ENCODE measurements at places on chromosomes 12 and 14.

DNA sequence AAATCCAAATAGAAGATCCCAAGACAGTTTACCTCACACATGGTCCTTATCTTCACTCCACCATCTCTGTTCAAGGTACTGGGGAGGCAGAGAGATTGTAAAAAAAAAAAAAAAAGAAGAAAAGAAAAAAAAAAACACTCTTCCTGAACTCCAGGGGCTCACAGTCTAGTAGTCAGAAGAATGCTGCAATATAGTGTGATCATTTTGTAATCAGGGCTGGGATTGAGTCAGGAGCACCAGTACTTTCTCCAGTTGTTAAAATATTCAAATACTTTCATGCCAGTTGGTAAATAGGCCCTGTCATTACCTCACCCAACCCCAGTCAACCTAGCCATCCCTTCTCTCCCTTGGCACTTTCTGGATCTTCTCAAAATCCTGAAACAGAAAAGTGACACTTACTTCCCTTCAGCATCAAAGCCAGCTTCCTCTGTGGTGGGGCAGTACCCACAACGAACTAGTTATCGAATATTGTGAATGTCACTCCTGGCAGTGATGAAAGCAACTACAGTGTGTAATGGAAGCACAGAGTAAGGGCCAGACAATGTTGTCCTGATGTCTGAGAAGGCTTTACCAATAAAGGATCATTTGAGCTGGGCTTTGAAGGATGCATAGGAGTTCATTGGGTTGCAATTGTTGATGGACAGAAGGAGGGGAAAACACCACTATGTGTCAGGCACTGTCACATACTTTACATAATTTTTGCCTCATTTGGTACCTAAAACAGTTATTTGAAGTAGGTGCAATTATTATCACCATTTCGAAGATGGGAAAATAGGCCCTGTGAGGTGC lies 44.3 kb upstream of the HSPB8 start:
- DNase-seq, result no peak

GRCh38 chr14:90060965-90061684 lies 669 bp upstream of the KCNK13 start:
- DNase-seq, result peak; percentile 38

DNA sequence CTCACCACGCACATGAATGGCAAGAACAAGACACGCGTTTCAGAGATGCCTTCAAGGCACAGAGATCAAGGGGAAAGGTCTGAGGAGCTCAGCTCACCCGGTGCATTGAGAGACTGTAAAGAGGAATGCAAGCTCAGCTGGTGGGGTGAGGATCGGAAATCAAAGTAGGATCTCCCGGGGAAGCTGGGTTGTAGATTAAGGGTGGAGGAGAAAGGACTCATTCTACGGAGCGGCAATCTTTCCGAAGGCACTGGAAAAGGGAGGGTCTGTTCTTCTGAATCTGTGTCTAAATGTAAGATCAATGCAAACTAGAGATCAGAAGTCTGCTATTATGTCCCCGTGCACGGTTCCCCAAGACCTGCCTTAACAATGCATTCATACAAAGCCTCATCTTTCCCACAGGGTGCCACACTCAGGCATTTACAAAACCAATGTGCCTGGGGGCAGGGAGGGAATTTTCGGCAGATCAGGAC lies 41.6 kb upstream of the PYGL start:
- DNase-seq, result no peak

- DNase-seq, result no peak
Observed at GRCh38 chr12:3553221-3553620, 62.2 kb downstream of the PRMT8 start.

DNA sequence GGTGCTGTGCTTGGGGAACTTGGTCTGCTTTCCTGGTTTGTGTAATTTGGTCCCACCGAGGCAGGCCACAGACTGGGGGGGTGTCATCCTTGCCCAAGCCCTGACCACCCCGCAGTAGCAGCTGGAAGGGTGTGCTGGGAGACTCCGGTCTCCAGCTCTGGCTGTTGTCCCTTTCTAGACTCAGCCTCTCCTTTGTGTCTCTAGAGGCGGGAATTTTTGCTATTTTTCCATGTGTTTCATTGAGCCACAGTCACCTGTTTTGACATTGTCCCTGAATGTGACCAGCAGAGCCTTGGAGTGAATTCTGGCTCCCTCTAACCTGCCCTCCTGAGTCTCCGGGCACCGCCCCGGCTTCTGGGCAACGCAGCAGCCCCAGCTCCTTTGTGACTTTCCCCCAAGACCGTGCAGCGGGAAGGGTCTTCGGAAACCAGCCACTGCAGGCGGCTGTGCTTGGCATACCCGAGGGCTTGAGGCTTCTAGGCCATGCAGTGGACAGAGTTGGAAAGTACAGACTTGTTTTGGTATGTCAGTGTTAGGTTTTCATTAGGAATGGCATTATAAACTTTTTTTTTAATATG lies 98.6 kb downstream of the TNFAIP2 start:
- no peak for DNase-seq

- no peak for DNase-seq
Observed at GRCh38 chr14:81523016-81523415, 10.6 kb downstream of the SEL1L start.

DNA sequence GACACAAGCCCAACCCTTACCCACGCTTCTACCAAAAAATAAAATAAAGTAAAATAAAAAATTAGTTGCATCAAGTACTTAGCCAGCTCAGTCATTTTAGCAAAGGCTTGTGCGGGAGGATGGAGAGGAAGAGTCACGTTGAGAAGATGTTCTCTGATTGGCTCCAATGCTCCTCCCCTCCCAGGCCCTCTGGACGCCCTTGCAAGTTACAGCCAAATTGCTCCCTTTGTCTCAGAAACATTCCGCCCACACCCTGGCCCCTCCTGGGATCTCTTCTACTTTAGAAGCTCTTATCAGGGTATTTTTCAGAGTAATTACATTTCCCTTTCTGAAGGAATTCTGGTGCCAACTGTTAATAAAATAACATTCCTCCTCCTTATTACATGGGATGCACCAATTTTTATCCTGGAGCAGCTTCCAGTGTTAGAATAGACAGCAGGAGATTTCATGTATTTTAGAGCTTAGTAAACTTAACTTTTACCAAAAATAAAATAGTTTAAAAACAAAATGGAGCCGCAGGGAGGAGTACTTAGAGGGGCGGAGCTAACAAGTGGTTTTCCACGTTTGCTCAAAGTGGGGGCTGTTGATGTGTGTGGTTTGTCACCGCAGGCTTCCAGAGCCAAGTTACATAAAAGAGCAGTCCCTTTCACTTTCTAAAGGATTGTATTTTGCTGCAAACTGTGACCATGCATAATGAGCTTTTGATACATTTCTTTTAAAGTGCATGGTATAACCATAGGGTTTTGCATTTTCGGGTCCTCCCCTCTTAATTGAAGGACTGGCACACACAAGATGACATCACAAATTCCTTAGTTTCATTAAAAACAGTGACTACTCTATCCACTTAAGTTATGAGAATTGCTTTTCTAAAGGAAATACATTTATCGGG lies 71.7 kb upstream of the RAP1B start:
- peak; percentile 32 for DNase-seq

DNA sequence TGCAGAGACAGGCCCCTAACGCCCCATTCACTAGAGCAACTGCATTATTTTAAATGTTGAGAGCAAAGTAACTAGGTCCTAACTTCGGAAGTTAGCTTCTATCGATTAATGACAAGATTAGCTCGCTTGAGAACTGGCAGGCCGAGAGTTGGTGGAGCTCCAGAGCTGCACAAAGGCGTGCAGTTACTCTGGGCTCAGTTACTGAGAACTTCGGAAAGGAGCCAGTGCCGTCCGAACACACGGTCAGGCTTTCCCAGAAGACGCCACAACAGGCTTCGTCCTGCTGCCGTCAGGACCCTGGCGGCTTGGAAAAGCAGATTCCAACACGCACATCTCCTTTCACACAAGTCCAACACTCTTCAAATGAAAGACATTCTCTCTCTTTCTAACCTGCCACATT lies 45.4 kb upstream of the TESC start:
- no peak for DNase-seq

GRCh38 chr14:75738192-75738591 lies 77.1 kb downstream of the TTLL5 start:
- no peak for DNase-seq

DNA sequence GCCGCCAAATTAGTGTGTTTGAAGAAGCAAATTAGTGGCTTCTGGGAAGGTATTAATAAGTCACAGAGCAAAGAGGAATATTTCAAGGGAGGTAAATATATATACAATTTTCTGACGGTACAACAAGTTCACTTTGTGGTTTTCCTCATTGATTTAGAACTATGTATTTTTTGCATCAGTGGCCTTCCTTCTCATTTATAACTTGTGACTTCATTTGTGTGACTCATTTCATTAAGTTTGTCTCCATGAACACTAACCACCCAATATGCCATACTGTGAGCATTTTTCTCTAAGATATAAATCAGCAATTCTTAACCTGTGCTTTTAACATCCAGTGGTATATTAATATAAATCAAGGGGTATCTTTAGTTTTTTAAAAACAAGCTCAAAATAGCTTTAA lies 29.3 kb upstream of the ARHGAP5 start:
- no peak for DNase-seq

- no peak for DNase-seq
Observed at GRCh38 chr12:15608406-15608805, 180.8 kb downstream of the EPS8 start.

GRCh38 chr12:13307143-13307816 lies 110.8 kb downstream of the EMP1 start:
- no peak for DNase-seq

DNA sequence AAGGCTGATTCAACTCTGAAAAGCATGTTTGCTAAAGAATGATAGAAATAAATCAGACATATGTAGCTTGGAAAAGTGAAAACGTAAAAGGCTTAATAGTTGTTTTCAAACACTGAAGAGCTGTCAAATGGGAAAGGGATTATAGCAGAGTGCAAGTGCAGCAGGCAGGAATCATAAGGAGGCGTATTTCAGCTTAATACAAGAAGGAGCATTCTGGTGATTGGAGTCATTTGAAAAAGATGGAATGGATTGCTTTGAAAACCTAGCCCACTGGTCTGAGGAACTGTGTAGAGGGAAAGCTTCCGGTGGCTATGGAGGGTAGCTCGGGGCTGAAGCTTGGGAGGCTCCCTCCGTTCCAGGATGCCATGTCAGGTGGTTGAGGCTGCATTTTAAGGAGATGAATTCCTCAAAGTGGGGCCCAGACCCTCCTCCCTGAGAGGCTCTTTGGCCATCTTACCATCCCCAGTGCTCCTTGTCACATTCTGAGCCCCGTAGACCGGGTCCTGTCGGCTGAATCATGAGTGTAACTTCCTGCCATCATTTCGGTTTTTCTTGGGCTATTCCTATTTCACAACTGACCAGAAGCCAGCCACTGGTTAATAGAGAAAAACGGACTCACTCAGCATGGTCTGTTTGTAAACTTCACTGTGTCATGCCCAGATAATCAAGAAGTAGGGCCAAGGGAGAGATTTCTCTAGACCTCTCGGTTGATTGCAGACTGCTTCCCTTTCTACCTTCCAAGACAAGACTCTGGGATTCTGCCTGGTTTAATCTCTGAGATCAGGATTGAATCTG lies 6.5 kb downstream of the WNT5B start:
- no peak for DNase-seq

DNA sequence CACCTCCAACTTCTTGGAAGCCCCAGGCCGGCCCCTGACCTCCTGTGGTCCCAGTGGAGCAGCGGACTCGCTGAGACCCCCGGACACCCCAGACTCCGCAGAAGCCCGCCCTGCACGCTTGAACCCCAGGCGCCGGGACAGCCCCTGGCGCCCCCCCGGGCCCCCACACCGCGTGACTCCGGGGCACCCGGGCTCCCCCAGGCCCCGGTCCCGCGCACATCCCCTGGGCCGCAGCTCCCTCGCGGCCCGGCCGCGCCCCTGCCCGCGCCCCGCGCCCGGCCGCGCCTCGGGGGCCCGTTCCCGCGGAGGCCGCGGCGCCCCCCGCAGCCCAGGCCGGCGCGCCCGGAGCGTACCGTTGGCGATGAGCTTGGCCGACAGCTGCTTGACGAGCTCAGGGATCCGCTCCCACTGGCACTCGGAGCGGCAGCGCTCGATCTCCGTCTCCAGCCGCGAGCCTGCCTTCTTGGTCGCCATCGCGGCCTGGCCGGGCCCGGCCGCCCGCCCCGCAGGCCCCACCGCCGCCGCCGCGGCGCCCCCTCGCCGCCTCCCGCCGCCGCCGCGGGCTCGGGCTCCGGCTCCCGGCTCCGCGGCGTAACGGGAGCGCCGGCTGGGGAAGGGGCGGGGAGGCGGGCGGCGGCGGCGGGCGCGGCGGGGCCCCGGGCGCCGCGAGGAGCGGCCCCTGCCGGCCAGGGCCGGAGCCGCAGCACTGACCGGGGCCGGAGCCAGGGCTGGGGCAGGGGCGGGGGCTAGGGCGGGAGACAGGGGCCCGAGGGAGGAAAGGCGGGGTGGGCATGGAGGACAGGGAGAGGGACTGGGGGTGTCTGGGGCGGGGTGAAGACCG lies at the start of gene TTC7B:
Gene TTC7B, minus strand, starts transcription at position 609 of the 841 bp plus-strand sequence. Its CDS starts 135 bp downstream, at position 474.
- DNase-seq, result peak; percentile 84

DNA sequence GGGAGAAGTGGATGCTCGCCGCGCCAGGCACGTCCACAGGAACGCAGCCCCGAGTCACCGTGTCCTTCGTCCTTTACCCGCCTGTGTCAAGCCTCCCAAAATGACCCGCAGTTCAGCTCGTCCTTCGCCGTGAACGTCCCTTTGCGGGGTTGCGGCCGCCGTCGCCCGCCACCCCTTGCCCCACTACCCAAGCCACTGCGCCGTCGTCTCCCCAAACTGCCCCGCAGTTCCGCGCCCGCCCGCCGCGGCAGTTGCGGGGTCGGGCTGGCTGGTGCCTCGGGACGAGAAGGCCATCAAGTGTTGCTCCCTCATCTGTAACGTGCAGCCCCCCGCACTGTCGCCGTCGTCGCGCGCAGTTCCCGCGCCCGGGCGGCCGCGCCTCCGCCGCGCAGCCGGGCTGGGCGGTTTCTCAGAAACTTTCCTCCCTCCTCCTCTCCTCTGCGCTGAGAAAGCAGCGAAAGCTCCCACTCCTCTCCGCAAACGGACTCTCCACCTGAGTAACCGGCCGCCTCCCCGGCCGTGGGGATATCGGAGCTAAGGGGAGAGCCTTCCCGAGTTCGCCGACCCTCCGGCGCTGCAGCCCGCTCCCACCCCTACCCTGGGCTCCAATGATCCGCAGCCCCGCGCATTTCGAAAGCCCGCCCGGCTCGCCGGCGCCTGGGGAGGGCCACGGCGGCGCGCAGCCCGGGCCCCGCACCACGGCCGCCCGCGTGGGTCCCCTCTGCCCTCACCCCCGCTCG lies 6.7 kb downstream of the CDKN1B start:
- DNase-seq, result no peak

DNA sequence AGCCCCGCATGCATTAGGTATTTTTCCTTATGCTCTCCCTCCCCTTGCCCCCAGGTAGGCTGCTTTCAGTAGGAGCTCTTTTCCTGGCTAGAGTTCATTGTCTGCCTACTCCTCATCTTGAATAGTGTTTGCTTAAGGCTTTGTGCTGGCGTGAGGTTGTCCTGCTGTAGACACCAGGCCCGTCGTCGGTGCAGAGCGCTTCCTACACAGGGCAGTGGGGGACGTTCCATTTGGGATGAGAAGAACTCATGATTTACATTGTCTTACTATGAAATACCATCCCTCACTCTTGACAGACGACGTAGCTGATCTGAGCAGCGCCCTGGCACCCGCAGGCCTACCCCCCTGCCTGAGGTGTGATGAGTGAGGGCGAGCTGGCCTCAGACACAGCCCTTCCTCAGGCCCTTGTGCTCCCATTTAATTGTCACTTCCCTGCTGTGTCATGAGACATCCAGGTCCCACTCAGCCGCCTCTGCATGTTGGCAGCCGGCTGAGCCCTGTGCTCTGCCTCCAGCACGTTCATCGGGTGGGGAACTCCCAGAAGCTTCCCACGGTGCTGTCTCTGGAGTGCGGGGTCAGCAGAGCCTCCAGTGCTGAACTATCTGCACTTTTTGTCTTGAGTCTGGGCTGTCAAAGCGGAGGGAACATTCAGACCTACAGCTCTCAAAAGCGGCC lies 76.0 kb downstream of the WDR20 start:
- no peak for DNase-seq

GRCh38 chr12:43740511-43741100 lies 18.0 kb downstream of the PUS7L start:
- DNase-seq, result no peak

Measured in GM10248 (cell line).